Omental fat pad (tissue), 4 donors: ENCODE measurements at places on chromosomes 12 and 14.

DNA sequence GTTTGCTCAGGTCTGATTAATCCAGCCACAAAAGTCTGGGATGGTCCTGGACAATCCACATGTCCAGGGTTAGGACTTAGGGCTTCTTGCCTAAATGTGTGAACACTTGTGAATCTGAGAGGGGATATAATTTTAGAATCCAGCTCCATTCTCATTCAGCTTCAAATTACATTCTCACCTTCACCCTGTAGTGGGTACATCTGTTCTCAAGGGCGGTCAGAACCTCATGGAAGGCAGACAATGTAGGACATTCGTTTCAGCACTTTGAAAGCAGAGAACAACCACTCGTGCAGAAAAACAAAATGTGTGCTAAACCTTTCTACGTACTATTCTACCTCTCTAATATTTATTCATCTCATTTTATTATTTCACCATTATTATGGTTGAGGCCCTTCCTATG lies 1.2 kb downstream of the TMEM229B start:
- DNase-seq = no peak

GRCh38 chr12:83477696-83478095 lies 791.0 kb downstream of the TMTC2 start:
- DNase-seq = no peak

GRCh38 chr14:73794146-73794545 lies 57.5 kb upstream of the PTGR2 start:
- DNase-seq = no peak

GRCh38 chr14:29030970-29031369 lies 264.4 kb downstream of the FOXG1 start:
- no peak for DNase-seq

- no peak for DNase-seq
These were observed 12.2 kb upstream of the NR2C1 start for GRCh38 chr12:95085612-95086011.
